ENCODE measurements at places on chromosomes 11 and 22.

GRCh38 chr22:48867891-48868290 is 959.8 kb downstream of the BRD1 start:
- no peaks in the 10 kb centered on the region for H3K27me3 ChIP-seq
- no peak overlapping the region for H3K27ac ChIP-seq
- no peaks in the 10 kb centered on the region for H3K4me1 ChIP-seq
- H3K36me3 ChIP-seq = no peaks in the 10 kb centered on the region

GRCh38 chr22:24937114-24937513 is 9.4 kb downstream of the LHFPL7 start:
- H3K36me3 ChIP-seq = no peaks in the 10 kb centered on the region
- DNase-seq = no peak
- no peak overlapping the region for H3K4me3 ChIP-seq
- H3K4me1 ChIP-seq = no peaks in the 10 kb centered on the region
- H3K27ac ChIP-seq = no peak overlapping the region

- H3K4me3 ChIP-seq = no peak overlapping the region
- no peaks in the 10 kb centered on the region for H3K4me1 ChIP-seq
- no peaks in the 10 kb centered on the region for H3K36me3 ChIP-seq
- no peak for DNase-seq
- H3K27ac ChIP-seq = no peak overlapping the region
Measured at GRCh38 chr11:12102588-12103410, 7.6 kb upstream of the MICAL2 start.

DNA sequence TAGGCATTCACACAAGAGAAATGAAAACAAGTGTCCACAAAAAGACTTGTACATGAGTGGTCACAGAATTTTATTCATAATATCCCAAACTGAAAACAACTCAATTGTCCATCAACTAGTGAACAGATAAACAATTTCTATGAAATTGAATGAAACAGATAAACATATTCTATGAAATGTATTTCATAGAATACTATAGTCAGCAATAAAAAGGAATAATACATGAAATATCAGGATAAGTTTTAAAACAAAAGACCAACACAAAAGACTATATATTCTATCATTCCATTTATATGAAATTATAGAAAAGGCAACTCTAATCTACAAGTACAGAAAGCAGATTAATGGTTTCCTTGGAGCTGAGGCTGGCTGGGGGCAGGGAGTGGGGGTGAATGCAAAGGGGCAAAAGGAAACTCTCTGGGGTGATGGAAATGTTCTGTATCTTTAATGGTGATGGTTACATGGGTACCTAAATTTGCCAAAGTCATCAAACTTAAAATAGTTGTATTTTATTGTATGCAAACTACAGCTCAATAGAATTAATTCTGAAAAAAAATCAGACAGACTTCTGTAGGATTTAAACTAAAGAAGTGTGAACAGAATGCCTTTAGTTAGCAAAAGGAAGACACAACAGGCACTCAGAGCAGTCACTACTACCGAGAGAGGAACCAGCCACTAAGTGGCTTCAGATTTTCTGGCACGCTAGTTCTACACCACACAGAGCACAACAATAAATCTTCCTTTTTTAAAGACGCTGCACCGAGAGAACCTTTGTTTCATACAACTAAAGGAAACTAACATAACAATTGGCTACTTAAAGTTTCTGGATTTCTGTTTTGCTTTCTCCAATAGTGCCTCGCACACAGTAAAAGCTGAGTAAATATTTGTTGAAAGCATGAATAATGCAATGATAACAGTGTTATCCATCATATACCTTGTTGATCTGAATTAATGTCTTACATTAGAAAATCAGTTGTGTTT is 15.4 kb downstream of the CCDC34 start:
- H3K36me3 ChIP-seq = peaks cover 6% of the 10 kb centered on the region
- H3K27me3 ChIP-seq = no peaks in the 10 kb centered on the region
- no peak overlapping the region for H3K27ac ChIP-seq

DNA sequence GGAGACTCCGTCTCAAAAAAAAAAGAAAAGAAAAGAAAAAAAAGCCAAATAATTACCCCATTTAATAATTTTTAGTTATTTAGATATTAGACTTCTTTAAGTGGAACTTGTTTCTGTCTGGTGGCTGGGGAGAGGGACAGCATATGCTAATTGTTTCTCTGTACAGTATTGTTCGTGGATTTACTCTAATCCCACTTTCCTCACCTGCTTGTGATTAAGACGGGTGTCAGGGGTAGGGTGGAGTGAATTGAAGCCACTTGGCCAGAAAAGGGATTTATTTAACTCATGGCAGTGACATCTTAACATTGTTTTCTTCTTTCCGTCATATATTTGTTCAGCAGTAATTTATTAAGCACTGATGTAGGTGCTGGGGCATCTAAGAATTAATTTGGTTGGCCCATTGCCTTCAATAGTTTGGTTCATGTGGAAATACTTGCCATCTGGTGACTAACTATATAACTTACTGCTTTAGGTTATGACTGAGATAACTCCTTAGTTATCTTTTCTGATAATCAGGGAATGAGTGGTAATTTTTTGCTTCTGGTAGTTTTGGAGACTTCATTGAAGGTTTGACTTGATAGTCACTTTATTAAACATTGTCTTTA is 4.6 kb downstream of the TNRC6B start:
- H3K36me3 ChIP-seq = no peaks in the 10 kb centered on the region
- peaks cover 64% of the 10 kb centered on the region for H3K4me1 ChIP-seq
- H3K27ac ChIP-seq = peak overlapping the region; percentile 58
- no peak for DNase-seq

GRCh38 chr22:50603511-50604255 is 3.1 kb downstream of the MAPK8IP2 start:
- peaks cover 51% of the 10 kb centered on the region for H3K27me3 ChIP-seq
- H3K4me1 ChIP-seq = no peaks in the 10 kb centered on the region
- no peak overlapping the region for H3K27ac ChIP-seq
- DNase-seq = no peak
- H3K4me3 ChIP-seq = no peak overlapping the region

DNA sequence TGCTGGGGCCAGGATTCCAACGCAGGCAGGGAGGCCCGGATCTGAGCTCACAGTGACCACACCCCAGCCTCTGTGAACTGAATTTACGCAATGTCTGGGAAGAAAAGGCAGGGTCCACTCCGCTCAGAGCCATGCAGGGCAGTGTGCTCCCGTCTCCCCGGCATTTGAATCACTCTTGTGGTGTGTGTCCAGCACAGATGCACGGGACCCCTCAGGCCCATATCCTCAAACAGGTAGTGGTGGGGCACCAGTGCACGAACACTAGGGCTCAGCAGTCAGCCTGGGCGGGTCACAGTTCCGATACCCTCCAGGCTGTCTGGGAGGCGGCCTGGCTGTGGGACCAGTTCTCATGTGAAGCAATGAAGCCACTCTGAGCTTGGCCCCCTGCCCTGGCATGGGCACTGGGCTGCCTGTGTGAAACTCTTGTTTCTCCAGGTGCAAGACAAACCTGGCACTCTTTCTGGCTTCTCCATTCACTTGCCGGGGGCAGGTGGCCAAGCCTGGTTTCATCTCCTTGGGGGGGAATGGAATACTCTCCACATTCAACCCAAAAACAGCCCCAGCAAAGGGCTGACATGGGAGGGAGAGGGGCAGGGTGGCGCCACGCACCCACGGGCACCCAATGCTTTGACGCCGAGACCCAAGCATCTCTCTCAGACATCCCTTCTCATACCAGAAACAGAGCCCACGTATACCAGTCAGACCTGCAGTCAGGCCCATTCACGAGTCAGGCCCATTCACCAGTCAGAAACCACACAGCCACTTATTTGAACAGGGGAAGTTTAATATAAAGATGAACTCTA is 14.3 kb downstream of the DHCR7 start:
- no peak for DNase-seq
- no peak overlapping the region for H3K4me3 ChIP-seq
- H3K4me1 ChIP-seq = peaks cover 43% of the 10 kb centered on the region
- H3K27ac ChIP-seq = peak overlapping the region; percentile 54
- H3K36me3 ChIP-seq = no peaks in the 10 kb centered on the region
- no peaks in the 10 kb centered on the region for H3K27me3 ChIP-seq

- no peak overlapping the region for H3K4me3 ChIP-seq
- no peaks in the 10 kb centered on the region for H3K36me3 ChIP-seq
- no peak overlapping the region for H3K27ac ChIP-seq
- no peaks in the 10 kb centered on the region for H3K4me1 ChIP-seq
- no peak for DNase-seq
- no peaks in the 10 kb centered on the region for H3K27me3 ChIP-seq
Measured at GRCh38 chr11:23318670-23319069, 458.4 kb upstream of the CCDC179 start.

GRCh38 chr11:106386519-106386918 is 309.1 kb downstream of the AASDHPPT start:
- H3K4me1 ChIP-seq = no peaks in the 10 kb centered on the region
- DNase-seq = no peak
- no peak overlapping the region for H3K4me3 ChIP-seq
- H3K36me3 ChIP-seq = no peaks in the 10 kb centered on the region
- H3K27ac ChIP-seq = no peak overlapping the region

- H3K36me3 ChIP-seq = no peaks in the 10 kb centered on the region
- H3K27me3 ChIP-seq = no peaks in the 10 kb centered on the region
Measured at GRCh38 chr11:86553265-86553664, 119.2 kb downstream of the ME3 start.

DNA sequence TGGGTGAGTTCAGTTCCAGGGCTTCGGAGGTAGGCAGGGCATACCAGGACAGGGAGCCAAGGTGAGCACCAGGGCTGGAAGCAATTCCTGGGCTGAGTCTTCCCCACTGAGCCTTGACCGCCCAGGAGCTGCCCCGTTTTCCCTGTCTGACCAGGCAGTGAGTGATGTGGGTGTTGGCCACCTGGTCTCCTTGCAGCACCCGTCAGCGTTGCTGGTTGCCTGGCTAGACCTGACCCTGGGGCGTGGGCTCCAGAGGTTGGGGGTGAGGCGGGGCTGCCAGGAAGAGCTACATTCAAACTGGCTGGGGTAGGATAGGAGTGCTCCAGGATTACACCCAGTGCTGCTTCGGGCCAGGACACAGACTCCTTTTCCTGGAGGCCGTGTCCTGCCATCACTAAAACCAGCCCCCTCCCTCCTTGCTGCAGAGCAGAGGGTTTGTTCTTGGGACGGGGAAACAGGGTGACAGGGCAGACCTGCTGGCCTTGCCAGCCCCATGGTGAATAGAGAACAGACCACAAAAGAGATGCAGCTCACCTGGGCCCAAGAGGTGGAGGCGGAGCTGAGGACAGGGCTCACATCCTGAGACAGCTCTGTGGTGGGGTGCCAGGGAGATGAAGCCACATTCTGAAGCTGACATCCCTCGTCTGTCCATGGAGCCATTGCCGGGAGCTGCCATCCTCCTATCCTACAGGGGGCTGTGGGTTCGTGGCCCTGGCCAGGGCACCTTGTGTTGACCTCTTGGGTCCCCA is 14.2 kb downstream of the INCENP start:
- peaks cover 3% of the 10 kb centered on the region for H3K4me1 ChIP-seq
- no peak overlapping the region for H3K4me3 ChIP-seq
- H3K27ac ChIP-seq = no peak overlapping the region

All from spleen (tissue), 13 donors.